IPS DF 19.7 (cell line): ENCODE measurements at places on chromosomes 2 and 18.

DNA sequence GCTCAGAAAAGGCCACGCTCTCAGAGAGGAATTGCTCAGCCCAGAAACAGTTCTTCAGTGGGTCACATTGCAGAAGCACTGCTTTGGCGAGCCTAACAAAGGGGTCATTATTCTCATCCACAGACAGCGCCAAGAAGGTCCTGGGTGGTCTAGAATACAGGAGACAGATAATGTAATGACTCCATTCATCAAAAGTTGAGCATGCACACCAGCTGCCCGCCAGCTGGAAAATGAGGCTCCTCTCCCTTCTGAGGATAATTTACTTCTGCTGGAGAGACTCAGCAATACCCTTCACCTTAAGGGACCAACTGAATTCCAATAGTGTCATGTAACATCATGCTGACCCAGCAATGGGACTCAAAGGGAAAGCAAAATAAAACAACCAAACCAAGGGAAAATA lies 79.9 kb downstream of the TRIB2 start:
- DNase-seq: no peak

DNA sequence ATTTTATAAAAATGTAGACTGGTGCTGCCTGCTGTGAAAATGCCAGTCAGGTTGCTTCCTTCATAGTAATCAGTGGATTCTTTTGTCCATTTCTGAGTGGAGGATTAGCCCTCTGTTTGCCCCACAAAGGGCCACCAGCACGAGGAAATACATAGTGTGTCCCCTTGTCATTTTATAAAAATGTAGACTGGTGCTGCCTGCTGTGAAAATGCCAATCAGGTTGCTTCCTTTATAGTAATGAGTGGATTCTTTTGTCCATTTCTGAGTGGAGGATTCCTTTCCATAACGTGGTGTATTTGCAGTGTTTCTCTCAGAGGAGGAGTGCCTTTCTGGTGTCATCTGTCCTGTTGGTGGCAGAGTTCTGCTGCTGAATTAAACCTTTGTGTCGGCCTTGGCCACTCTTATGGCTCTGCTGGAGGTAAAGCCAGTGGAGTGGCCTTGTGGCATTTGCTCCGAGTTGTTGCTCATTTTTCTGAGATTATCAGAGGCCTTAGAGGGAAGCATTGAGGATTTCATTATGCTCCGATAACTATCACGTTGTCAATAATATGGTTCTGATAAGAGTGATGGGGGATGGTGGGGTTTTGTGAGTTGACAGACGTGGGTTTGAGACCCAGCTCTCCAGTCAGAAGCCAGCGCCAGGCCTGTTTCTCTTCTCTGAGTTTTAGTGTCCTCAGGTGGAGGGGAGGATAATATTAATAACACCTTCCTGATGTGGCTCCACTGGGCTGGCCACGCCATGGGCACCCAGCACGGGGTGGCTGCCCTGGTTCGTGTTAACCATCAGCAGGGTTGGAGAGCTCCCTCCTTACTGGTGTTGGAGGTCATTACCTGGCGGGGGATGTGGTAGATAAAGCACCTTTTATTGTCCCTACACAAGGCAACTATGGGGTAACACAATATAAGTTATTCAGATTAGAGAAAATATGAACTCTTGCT lies 96.6 kb downstream of the NEDD4L start:
- no peak for DNase-seq

DNA sequence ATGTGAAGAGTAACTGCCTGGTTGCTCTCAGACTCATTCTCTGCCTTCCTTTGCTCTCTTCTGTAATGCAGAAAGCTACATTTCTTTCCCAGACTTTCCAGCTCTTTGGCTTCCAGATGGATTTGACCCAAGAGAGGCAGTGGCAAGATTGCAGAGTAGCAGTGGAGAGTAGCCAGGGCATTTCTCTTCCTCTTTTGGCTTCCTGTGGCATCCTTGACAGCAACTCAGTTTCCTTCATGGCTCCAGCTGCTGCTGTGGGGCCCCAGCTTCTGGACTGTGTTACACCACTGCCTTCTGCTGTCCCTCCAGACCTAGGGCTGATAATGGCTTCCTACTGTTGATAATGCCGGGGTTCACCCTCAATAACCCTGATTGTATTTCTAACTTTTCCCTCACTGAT lies 469.4 kb upstream of the SPRED2 start:
- no peak for DNase-seq

DNA sequence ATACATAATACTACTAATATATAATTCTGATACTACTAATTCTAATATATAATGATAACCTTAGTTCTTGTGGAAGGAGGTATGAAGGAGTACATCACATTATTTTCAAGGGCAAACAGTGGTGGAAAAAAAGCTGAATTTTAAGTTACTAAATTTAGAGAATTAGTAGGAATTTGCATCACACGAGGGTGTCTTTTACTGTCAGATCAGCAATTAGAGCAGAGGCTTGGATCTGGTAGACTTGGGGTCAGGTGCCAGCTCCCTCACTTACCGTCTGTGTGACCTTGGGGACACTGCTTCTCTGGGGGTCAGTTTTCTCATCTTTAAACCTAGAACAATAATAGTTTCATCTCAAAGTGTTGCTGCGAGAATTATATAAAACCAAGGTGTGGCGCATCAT lies 114.1 kb upstream of the NEDD4L start:
- no peak for DNase-seq

GRCh38 chr2:7881466-7881865 lies 800.4 kb upstream of the ID2 start:
- DNase-seq: no peak

DNA sequence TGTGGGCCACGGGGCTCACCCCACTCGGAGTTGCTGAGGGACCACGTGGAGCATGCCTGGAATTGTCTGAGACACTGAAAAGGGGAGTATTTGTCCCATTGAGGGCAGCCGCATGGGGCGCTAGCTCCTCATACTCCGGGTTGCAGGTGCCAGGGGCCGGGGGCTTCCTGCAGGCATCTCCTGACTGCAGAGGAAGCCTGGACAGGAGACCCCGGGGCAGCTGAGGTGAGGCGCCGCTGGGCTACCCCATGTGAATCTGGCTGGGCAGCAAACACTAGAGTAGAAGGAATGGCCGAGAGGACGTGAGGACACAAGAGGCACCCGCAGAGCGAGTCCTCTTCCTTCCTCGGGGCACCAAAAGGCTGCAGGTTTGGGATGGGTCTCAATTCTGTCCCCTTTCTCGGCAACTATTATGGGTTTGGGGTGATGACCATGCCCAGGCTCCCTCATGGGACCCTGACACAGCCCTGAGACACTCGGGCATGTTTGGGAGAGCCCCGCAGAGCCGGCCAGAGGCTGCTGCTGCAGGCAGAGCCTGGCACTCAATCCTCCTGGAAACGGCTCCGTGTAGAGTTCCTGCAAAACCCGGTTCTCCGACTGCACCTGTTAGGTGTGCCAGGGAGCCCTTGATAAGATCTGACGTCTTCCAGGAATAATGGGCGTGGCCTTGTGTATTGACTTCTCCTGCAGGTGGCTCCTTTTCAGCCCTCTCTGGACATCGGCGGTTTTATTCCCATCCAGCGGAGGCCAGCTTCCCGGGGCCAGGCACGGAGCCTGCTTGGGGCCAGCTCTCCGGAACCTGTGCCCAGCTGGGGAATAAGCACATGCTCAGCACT lies 77.0 kb downstream of the CTIF start:
- no peak for DNase-seq

- DNase-seq: peak; percentile 68
Observed at GRCh38 chr2:27798948-27799645, 27.6 kb downstream of the MRPL33 start.

DNA sequence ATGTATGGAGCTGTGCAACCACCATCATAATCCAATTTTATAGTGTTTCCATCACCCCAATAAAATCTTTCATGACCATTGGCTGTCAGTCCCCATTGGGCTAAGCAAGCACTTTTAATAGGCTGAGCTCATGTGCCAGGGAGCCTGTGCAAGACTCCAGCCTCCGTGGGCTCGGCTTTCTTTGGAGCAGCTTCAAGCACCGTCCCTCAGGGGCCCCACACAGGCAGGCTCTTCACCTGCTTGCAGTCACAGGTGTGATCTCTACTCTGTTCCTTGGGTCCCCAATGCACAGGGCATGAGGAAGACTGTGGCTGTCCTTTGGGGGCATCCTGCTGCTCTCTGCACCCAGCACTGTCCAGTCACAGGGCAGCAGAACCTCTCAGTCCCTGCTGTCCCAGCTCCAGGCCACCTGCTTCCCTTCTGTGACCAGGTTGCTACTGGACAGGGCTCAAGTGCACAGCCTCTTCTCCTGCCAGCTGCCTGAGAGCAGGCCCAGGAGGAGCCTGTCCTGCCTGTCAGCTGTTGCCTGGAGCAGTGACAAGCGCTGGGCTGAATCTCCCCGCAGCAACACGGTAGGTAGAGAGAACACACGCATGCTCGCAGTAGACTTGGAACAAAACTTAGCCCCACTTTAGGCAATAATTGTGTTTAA lies 40.7 kb upstream of the TMEM131 start:
- no peak for DNase-seq
